Small intestine (tissue), 16 donors: ENCODE measurements at places on chromosomes 11 and 22.

DNA sequence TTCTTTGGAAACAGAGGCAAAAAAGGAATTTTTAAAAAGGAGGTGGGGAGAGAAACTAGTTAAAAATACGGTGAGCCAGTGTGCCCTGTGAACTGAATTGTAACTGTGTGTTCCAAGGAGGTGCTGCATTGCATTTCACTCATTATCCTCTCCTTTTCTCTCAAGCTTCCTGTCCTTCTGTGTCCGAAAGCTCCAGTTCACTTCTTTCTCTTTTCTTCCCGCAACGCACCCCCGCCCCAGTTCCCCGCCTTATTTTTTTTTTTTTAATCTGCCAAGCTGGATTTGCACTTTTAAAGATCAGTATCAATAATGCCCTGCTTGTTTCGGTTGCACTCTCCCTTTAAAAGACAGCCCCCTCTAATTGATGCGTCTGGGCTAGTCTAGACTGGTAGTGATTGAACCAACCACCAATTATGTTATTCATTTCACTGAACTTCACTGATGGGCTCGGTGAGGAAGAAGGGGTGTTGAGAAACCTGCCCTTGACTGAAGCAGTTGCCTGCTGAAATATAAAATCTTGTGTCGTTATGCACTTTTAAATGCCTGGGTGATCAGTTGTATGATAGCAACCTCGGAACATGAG is 18.5 kb downstream of the BLID start:
- no peak for DNase-seq

GRCh38 chr11:74072721-74073120 is 63.8 kb upstream of the UCP3 start:
- DNase-seq: no peak

GRCh38 chr11:9643751-9644150 is 20.1 kb upstream of the SWAP70 start:
- peak; percentile 40 for DNase-seq

DNA sequence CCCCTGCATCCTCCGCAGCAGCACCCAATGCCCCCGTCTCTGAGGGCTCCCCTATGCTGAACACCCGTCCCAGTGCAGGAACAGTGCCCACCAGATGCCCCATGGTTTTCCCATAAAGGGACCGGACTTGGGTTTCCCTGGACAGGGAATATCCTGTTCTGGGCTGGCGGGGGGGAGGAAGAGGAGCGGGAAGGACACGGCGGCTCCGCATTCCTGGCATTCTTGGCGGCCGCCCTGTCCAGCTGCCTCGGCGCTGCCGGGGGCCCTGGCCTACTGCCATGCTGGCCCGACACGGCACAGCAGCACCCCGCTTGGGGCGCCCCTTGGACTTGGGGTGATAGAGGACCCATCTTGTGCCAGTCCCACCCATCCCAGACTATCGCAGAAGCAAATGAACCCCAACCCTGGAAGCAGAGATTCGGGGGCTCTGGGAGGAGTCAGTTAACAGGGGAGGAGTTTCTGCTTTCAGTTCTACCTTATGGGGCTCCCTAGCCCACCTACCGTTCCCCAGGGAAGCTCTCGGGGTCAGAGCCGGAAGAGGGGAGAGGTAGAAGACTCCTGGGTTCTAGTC is 23.7 kb upstream of the CBX7 start:
- peak; percentile 31 for DNase-seq

GRCh38 chr11:75779960-75780359 is 11.4 kb downstream of the DGAT2 start:
- no peak for DNase-seq

- no peak for DNase-seq
These were observed 924.6 kb downstream of the BRD1 start for GRCh38 chr22:48902983-48903650.
